MV-4-11 (cell line): ENCODE measurements at places on chromosomes 16 and 17.
A peak's percentile ranks its signal among the peaks of the same experiment; 100 is the strongest.

- no peak for DNase-seq
Observed at GRCh38 chr17:44071772-44072171, 1.2 kb downstream of the G6PC3 start.

- no peak for DNase-seq
Observed at GRCh38 chr16:84462296-84463210, 41.9 kb downstream of the MEAK7 start.

GRCh38 chr17:77424585-77425344 is 284.0 kb downstream of the SEC14L1 start:
- peak; percentile 50 for DNase-seq

DNA sequence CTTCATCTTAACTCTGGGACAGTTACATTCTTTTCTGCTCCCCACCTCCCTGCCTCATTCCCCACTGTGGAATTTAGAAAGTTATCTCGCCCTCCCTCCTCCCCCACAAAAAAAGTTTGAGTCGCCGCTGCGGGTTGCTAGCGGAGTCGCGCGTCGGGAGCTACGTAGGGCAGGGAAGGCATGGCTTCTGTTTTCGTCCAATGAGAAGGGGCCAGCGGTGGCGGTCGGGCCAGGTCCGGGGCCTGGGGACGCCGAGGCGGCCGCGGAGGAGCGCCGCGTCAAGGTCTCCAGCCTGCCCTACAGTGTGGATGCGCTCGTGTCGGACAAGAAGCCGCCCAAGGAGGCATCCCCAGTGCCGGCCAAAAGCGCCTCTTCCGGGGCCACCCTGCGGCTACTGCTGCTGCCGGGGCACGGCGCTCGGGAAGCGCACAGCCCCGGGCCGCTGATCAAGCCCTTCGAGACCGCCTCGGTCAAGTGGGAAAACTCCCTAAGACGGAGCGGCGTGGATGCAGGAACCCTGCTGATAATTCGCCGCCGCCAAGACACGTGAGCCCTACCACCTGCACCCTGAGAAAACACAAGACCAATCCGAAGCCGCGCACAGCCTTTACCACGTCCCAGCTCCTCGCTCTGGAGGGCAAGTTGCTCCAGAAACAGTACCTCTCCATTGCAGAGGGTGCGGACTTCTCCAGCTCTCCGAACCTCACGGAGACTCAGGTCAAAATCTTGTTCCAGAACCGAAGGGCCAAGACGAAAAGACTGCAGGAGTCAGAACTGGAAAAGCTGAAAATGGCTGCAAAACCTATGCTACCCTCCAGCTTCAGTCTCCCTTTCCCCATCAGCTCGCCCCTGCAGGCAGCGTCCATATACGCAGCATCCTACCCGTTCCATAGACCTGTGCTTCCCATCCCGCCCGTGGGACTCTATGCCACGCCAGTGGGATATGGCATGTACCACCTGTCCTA is 8.9 kb downstream of the OR4D1 start:
- DNase-seq = no peak

DNA sequence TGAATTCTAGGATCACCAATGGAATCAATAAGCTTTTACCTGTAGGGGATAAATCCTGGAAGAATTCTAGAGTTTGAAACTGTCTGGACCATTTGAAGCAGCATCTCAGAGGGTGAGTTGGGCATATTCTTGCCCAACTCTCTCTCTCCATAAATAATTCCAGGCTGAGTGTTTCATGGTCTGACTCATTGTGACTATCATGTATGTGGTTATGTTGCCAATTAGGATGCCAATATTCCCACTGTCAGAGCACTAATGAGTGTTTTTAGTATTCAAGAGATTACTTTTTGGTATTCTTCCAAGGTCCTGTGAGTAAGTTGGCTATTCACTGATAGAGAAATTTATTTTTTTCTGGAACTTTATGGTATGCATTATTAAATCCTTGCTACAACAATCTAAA is 456.9 kb downstream of the TOX3 start:
- no peak for DNase-seq

GRCh38 chr16:72501739-72502593 is 330.0 kb upstream of the PMFBP1 start:
- DNase-seq = peak; percentile 45

- no peak for DNase-seq
Observed at GRCh38 chr16:49901711-49902110, 45.8 kb upstream of the ZNF423 start.

GRCh38 chr17:69441179-69441578 is 26.7 kb downstream of the MAP2K6 start:
- DNase-seq = no peak

- no peak for DNase-seq
Observed at GRCh38 chr17:39699818-39700147, at the start of gene ERBB2. TSS of gene ERBB2 (plus strand) at chr17:39700064. CDS start at chr17:39700239, 175 bp downstream.

DNA sequence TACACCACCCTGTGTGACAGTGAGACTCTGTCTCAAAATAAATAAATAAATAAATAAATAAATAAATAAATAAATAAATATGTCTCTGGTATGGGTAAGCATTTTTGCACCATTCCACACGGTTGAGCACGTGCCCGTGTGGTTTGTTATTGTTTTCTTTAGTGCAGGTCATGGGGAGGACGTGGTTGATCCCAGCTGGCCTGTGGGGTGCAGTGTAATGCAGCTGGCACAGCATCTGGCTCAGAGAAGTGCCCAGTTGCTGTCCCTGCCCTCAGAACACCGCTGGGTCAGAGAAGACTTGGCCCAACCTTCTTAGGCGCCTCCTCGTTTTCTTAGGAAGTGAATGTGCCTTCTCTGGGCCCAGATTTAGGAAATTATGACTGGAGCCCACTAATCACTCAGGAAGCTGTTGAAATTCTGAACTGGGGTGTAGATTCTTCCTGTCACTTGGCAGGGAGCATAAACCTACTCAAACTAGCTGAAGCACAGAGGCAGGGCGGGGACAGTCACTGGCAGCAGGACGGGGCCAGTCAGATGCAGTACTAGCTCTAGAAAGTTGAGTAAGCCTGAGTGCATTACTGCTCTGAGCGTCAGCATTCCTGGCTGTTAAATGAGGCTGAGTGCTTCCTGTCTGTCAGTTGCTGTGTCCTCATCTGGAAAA is 85.9 kb downstream of the SNX29 start:
- peak; percentile 76 for DNase-seq

DNA sequence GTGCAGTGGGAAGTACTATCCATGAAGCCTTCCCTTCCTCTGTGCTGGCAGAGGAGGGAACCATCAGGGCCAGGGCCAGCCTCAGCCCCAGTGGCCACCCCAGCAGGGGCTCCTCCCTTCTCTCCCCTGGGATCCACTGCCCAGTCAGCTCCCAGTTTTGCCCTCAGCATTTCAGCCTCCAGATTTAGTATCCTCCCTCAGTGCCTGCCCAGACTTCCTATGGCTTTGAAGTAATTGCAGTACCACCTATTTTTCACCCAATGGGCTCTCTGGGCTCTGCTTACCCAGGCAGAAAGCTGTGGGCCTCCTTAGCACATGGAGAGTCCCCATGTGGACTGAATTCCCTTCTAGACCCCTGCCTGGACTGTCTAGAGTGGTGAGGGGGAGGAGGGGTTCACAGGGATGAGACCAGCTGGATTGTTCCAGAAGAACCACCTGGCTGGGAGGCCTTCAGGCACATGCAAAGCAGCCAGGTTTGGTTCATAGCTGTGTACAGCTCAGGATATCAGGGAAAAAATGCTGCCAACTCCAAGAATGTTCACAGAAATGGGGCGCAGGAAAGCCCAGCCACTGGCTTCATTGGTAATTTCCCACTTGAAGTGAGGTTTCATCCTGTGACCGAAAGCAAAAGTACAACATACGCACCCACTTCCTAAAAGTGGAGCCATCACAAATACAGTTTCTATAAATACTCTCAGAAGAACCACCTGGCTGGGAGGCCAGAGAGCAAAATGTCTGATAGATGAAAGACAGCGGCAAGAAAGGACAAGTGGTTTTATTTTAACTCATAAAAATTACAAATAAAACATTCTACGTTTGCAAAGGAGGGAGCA is 15.2 kb upstream of the HERPUD1 start:
- peak; percentile 84 for DNase-seq

GRCh38 chr17:81466564-81467472 is 45.8 kb downstream of the ACTG1 start:
- no peak for DNase-seq

- no peak for DNase-seq
Observed at GRCh38 chr17:596763-597644, 117.6 kb downstream of the VPS53 start.

GRCh38 chr16:29927070-29927905 is 1.3 kb upstream of the KCTD13 start:
- DNase-seq = no peak

- no peak for DNase-seq
Observed at GRCh38 chr17:22492331-22492730, 800.0 kb downstream of the KCNJ18 start.

DNA sequence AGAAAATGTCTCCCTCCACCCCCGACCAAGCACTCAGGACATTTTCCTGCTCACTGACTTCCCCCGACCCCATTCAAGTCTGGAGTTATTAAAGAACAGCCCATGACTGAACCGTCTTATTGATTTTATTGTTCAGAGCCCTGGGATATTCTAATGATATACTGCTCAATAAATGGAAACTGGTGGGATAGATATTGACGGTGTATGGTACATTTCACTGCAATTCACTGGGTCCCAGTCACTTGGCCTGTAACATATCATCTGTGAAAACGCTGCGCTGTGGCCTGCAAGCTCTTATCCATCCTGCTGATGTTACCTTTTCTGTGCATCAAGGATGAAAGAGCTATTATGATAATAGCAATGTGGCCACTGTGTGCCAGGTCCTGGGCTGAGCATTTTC is 258.2 kb downstream of the XYLT1 start:
- DNase-seq = no peak

DNA sequence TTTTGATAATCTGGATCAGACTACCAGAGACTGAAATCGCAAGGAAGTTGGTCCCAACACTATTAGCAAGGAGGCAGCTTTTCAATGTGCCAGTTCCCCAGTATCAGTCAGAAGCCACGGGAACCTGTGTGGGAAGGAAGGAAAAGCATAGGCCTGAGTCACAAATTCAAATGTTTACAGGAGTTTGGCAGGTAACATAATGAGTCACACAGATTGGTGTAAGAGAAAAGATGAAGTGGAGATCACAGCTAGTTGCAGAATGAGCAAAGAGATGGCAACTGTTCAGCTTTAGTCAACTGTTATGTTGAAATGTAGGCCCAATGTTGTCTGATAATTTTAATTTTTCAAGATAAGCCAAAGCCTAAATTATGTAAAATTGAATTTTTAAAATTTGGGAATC is 28.1 kb upstream of the ITGA2B start:
- peak; percentile 12 for DNase-seq

DNA sequence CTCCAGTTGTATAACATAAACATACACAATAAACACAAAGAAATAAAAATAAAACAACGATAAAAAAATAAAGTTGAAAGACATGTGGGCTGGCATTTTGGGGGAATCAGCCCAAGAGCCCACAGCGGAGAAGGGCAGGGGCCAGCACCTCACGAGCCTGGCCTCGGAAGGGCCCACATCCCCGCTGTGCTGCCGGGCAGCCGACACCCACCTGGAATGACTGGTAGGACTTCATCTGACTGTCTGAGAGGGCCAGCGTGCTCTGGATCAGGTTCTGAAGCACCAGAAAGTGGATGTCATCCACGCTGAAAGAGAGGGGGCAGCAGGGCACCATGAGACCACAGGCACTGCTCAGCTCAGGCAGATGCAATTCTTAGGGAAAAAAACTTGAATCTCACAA is 73.5 kb downstream of the GTF3C1 start:
- no peak for DNase-seq

DNA sequence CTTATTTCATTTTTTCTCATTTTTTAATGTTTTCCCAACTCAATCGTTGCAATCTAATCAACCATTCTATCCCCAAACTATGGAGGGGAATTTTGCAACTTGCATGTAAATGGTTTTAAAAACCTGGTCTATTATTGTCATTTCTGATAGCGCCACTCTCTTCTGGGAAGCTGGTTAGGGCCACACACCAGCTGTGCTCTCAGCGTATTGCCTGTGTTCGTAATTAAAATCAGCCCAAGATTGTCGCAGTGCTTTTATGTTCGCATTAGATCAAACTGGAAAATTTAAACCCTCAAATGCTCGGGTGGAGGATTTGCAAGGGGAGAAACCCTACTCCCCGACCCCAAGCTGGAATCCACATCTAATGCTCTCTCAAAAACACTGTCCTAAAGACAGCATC is 123.5 kb upstream of the CACNG5 start:
- no peak for DNase-seq

GRCh38 chr17:64084940-64085649 is 44.8 kb downstream of the ERN1 start:
- no peak for DNase-seq

GRCh38 chr17:32903774-32904673 is 23.9 kb upstream of the TMEM98 start:
- no peak for DNase-seq

DNA sequence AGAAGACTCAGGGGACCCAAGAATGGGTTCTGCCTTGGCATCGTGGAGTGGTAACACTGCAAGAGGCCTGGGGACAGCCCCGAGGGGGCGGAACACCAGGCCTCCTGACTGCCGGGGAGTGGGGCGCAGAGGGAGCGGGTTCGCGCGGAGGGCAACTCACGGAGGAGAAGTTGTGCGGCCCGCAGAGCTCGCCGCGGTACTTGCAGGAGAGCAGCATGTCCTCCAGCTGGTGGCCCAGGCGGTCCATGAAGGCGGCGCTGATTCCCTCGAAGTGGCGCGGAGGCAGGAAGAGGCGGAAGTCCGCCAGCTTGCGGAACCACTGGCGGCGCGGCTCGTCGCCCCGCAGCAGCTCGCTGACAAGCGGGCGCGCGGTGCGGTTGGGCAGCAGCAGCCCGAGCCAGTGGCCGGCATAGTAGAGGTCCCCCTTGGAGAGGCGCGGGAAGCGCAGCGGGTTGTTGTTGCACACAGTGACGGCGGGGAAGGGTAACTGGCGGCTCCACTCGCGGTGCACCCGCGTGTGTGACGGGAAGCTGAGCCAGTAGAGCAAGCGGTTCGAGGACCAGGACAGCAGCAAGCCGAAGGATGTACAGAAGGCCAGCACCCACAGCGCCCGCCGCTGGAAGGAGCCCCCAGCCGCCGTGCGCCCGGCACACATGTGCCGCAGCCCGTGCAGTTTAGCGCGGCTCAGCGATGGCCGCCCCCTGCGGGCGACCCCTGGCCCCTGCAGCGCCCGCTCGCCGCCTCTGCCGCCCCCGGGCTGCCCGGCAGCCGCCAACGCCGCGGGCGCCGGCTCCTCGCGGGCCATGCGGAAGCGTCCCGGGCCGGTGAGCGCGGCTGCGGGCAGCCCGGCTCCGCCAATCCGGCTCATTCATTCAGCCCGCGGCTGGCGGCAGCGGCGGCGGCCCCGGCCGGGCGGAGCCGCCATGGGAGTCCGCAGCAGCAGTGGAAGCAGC is 1.6 kb downstream of the ASIC2 start:
- DNase-seq = no peak

GRCh38 chr17:69761011-69761410 is 314.0 kb upstream of the KCNJ16 start:
- no peak for DNase-seq

DNA sequence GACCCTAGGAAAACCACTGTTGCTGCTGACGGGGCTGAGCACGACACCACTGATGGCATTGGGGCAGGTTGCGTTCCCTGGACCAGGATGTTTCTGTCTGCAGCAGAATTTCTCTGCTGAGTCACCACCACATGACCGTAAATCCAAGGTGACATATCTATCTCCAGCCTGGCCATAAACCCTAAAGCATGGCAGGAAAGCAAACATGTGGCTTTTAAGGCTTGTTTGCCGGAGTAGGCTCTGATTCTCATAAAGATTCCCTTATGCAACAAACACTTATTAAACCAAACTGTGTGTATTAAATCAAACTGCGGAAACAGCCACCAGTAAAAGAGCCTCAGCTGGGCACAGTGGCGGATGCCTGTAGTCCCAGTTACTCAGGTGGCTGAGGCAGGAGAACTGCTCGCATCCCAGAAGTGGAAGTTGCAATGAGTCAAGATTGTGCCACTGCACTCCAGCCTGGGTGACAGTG is 17.3 kb downstream of the MPHOSPH6 start:
- DNase-seq = no peak
